ENCODE measurements at places on chromosomes 1 and 21.

- no peak for DNase-seq
These were observed 45.0 kb downstream of the ZNF281 start for GRCh38 chr1:200364831-200365230.

DNA sequence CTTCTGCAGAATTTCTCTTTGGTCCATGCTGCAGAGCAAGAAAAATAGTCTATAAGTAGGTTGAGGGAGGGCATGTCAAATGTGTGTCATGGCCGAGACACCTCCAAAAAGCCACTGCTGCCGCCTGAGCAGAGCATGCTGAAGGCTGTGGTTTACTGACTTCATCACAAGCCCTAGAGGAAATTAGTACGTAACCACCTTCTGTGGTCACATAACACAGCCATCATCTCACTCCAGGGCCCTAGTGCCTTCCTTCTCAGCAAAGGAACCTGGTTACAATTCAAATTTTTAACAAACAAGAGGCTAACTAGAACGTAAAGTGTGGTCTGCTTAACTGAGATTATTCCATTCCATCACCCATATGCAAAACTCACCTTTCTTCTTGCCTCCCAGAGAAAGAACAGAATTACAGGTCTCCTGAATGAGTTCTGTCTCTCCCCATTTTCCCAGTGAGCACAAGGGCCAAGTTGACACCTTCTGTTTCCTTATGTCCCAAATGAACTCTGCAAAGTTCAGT is at the start of gene PTPN22:
TSS of gene PTPN22 (minus strand) at position 116 of the 517 bp plus-strand sequence.
- no peak for DNase-seq

DNA sequence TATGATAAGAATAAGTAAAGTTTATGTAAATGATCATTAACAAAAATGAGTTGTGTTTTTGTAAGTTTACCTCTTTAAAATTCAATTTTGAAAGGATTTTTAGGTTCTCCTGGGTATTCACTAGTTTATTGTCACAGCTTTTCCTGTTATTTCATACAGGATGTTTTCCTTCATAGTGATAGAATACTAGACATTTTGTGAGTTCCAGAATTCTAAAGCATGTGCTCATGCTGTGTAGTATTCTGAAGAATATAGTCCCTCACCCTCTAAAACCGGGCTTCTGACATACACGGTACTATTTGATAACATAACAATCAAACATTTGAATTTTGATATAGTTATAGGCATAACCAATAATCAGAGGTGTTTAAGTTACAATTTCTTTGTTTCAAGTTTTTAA is 10.7 kb downstream of the LRRC8C start:
- DNase-seq = no peak

GRCh38 chr1:213759359-213760181 is 228.2 kb upstream of the PROX1 start:
- DNase-seq = peak; percentile 83

DNA sequence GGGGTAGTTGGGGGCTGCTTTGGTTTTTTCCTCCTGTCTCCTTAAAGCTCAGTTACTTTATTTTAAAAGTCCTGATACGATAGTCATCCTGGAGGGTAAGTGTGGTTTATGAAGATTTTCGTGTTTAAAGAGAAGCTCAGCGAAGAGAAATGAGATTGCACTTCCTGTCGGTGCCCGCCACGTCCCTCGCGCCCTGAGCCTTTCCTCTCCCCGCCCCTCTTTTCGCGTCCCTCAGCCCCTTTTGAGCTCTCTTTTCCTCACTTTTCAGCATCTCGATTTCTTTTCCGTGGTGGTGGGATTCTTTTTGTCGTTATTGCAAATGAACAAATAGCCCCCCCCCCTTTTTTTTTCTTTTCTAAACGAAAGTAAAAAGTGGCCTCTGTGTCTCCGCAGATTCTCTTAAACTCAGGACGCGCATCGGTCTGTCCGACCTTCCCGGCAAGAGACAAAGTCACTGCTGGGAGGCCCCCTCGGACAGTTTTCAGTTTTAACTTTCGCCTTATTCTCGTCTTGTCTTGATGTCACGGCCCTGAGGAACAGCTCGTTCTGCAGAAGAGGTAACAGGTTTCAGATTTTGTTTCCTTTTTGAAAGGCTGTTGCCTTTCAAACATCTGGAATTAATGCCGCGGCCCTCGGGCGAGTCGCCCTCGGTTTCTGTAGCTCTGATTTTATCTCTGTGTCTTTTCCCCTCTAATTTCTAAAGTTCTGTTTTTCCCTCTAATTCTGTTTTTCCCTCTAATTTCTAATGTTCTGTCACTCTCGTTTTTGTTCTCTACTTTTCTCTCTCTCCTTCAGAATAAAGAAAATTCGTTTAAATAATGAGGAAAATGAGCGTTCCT is 1.0 kb upstream of the DMRTA2 start:
- DNase-seq = no peak

GRCh38 chr1:204356997-204357396 is 2.7 kb downstream of the PLEKHA6 start:
- no peak for DNase-seq

DNA sequence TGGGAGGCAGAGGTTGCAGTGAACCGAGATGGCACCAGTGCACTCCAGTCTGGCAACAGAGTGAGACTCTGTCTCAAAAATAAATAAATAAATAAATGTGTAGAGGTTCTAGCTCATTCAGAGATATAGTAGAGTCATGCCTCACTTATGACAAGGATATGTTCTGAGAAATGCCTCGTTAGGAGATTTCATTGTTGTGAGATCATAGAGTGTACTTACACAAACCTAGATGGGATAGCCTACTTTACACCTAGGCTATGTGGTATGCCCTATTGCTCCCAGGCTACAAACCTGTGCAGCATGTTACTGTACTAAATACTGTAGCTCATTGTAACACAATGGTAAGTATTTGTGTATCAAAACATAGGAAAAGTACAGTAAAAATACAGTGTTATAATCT is 155.3 kb upstream of the JUN start:
- no peak for DNase-seq

DNA sequence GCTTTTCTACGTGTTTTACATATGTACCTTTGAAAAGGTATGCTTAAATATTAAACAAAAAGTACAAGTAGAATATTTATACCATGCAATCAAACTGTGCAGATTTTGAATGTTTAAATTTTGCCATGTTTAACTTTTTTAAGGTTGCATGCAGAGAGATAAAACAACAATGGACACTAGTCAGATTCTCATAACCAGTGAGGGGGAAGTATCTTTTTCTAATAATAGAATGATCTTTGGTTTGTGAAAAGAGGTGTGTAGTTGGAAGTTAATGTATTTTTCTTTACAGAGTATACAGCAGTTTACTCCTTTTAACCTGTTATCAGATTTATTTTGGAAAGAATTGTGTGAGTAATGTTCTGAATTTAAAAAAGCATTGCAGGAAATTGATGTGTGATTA is 27.1 kb downstream of the POU2F1 start:
- DNase-seq = no peak

GRCh38 chr1:19062258-19063029 is 106.0 kb upstream of the IFFO2 start:
- DNase-seq = no peak

DNA sequence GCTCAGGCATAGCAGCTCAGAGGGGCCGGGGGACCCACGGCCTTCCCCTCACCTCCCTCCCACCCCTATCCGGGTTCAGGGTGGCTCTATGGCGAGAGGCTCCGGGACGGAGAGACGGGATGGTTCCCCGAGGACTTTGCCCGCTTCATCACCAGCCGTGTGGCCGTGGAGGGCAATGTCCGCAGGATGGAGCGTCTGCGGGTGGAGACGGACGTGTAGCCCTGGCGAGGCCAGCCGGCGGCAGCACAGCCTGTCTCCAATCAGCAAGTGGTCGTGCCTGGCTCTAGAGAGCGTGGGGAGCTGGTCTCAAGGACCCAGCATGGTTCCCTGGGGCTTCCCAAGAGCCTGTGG is 25.9 kb downstream of the ARHGEF16 start:
- no peak for DNase-seq

DNA sequence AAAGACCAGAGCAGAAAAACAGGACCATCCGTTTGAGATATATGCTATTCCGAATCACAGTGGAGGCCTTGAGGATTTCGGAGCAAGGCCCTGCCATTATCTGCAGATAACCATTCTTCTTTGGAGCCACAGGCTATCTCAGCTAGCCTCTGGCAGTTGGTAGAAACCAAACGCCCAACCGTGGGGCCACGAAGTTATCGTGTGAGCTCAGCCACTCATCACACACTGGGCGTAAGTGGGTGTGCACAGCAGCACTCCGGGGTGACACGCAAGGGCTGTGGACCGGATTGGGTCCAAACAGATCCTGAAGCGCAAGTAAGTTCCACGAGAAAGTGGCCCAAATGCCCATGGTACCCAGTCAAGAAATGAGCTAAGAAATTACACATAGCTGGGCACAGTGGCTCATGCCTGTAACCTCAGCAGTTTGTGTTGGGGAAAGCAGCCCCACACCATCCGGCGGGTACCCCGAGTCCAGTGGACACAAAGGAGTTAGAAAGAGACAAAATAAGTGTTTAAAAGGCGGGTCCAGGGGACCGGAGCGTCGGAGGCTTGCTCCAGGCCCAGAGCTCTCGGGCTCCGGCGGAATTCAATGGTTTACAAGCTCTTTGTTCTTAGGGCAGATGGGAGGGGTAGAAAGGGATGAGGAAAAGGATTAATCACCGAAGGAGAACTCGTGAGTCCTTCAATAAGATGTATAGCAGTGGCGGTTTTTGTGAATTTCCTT is 130.6 kb downstream of the LIPI start:
- no peak for DNase-seq

DNA sequence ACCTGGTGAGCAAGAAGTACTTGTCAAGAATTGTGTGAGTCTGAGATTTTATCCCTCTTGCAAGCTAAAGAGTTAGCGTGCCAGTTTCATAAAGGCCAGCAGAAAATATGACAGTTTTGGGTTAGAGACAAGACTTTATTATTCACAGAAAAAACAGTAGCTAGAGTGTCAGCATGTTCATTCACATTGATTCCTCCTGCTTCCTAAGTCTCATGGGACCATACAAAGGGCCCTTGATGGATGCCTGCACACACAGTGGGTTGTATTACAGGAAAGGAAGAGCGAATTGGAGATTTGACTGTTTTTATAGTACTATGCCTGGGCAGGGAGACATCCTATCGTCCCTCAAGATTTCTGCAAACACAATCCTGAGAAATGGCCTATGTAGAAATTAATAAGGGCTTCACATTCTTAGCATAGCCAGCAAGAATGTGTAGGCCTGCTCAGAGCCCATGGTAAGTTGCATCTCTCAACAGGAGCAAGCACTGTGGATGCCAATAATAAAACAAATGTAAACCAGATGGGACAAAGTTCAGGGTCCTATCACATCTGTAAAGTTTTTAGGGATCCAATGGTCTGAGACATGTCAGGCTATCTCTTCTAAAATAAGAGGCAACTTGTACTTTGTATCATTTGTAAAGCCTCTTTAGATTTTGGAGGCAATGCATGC is 4.0 kb upstream of the ASPM start:
- no peak for DNase-seq

- no peak for DNase-seq
These were observed 102.2 kb downstream of the NTMT2 start for GRCh38 chr1:170247751-170248521.

DNA sequence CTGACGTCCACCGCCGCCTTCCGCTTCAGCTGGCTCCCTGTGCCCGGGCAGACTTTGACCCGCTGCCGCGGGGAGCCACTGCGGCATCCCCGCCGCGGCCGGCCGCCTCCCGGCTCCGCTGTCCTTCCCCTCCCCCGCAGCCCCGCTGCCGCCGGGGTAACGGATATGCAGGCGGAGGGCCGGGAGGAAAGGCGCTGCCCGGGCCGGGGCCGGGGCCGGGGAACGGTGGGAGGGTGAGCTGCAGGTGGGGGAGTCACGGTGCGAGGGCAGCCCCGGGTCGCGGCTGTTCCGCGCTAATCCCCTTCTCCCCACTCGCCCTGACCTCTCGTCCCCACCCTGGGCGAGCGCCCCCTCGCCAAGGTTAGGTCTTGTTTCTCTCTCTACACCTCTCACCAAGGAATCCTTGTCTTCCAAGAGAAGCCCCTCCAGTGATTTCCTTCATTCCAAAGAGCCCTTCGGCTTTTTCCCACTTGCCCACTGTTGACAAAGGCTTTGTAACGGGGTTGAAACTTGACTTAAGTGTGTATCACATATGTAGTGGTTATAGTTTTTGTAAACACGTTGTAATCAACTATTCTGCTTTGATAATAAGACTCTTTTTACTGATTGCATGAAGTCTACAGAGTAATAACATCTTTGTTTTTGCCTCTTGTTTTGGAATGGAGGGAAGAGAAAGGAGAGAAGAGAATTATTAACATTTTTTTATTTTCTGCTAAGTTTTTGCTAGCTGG is 669 bp downstream of the XPR1 start:
- DNase-seq = peak; percentile 63

DNA sequence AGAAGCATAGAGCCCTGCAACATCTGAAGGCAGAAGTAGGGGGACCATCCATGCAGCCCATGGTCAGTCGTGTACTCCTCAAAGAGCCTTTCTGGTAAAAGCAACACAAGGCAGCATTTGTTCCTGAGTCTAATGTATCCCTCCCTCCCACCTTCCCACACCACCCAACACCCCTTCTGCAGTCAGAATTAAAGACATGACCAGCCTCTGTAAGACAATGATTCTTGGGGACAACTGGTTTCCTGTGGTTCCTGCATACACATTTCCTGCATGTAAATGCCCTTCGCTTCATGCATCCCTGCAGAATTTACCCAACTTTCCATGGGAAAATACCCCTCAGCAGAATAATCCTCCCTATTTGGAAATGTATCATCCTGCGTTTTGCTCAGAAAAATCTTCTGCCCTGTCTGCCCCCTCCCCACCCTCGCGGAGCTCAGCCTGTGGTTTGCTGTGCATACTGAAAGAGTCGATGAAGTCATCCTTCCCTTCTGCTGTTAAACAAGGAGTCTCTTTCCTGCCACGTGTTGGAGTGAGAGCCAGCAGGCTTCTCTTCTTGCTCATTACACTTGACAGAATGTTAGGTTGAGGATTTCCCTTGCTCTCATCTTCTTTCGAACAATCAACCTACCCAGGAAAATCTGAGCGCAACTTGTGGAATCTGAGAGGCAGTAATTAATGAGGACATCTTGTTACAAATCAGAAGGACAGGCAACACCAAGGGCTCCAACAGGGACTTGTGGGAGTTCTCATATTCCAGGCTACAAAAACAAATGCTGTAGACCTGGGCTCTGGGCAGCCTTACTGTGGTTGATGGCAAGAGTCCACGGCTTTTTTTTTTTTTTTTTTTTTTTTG is 4.7 kb downstream of the TNN start:
- no peak for DNase-seq

DNA sequence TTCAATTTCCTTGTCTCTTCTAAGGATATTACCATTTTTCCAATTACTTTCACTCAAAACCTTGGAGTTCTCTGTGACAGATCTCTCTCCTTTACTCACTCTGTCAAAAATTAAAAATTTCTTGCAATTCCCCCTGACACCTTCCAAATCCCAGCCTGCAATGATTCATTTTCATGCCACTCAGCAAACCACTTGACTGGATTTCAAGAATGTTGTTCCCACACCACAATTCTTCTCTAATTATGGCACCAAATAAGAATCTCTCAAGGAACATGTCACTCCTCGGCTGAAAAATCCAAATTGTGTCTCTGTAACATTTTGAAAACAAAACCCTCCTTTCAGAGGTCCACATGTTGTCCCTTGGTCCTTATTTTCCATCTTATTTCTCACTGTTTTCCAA is 438.9 kb upstream of the ZP4 start:
- no peak for DNase-seq
